Bronchial epithelial cell (primary cell): ENCODE measurements at places on chromosomes 2 and 18. TPM values are rescaled to one million over a fixed set of nuclear protein-coding genes. Genes with fewer than 3 reads are reported as not detected.

The TEX44 gene
- total RNA-seq: not detected in 2 replicates

The CHRND gene
- not detected in 2 replicates for total RNA-seq

The PRSS56 gene
- total RNA-seq: not detected in 2 replicates

The SP110 gene
- total RNA-seq: 0.53 and 1.4 TPM in 2 replicates

The CCDC150 gene
- 2.4 and 3.3 TPM in 2 replicates for total RNA-seq

The MERTK gene
- 3.9 and 5.8 TPM in 2 replicates for total RNA-seq

The SLC5A7 gene
- total RNA-seq: not detected in 2 replicates

The REG3A gene
- not detected in 2 replicates for total RNA-seq

The MGAT4A gene
- 3.9 and 6.0 TPM in 2 replicates for total RNA-seq

The LHCGR gene
- total RNA-seq: not detected in 2 replicates

The UCN gene
- total RNA-seq: 0.51 and 1.8 TPM in 2 replicates

DNA sequence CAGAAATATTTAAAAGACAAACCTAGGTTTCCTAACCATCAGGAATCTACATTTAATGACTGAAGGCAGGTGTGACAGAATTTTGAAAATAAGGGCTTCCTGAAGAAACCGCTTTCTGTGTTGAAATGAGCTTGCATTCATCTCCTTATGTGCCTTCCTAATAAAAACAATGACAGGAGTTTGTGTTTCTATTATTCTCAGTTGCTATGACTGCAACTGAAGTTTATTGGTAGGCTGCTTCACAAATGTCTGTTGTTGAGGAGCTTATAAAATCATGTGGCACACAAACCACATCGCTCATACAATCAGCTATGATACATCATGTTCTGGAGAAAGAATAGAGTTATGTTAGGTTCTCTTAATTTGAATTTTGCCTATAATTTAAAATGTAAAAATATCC lies 362.7 kb upstream of the SLC8A1 start:
- DNase-seq: no peak

- DNase-seq: peak; percentile 30
These were observed 537.4 kb downstream of the CPS1 start for GRCh38 chr2:211093743-211094303.

- DNase-seq: peak; percentile 23
These were observed 521.2 kb upstream of the POU3F3 start for GRCh38 chr2:104332731-104333130.

DNA sequence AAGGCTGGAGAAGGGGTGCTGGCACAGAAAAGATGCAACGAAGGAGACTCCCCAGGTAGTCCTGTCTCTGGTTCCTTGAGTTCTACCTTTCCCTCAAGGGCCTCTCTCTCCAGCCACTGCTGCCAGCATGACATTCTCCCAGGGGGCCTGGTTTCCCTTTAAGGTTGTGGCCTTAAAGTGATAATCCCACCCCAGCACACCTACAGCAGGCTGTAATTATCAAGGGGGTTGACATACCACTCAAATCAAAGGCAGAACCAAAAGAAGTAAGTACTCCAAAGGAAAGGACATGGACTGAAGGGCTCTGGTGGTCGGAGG lies 127.4 kb upstream of the MSH6 start:
- DNase-seq: no peak

- DNase-seq: no peak
These were observed 223.6 kb downstream of the LRRTM1 start for GRCh38 chr2:80080957-80081356.

- peak; percentile 20 for DNase-seq
These were observed 273.2 kb downstream of the BCL2 start for GRCh38 chr18:63046375-63046774.

- no peak for DNase-seq
These were observed 35.1 kb downstream of the NLRC4 start for GRCh38 chr2:32229635-32230034.

DNA sequence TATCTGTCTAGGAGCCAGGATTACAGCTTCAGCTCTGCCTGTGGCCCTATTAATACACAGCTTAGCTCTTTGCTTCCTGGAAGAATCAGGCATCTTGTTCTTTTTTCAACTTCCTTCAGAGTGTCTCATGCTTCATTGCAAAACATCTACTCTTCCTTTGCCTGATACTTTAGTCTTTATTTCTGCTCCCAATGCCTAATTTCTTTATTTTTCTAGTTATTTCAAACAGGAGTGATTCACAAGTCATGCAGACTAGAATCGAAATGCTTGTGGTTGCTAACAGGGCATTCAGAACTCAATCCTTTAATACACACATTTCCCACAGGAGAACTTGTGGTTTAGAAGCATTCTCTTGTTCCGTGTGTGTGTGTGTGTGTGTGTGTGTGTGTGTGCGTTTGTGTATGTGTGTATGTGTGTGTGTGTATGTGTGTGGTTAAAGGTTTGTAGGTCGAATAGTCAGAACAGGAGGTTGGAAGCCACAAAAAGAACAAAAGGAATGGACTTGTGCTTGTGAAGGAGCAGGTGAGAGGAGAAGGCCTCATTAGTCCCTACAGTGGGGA lies 28.3 kb upstream of the INSIG2 start:
- DNase-seq: no peak

DNA sequence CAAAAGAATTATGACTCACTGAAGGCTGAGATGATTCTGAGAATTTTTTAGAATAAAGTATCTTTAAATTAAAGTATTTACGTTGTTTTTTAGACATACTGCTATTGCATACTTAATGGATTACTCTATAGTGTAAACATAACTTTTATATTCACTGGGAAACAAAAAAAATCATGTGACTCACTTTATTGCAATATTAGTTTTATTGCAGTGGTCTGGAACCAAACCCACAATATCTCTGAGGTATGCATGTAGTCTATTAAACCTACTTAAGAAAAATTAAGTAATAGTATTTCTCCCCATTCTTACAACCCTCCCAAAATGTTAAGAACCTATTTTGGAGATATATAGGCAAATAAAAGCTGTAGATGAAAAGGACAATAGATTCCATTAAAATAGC lies 142.9 kb upstream of the ZNF521 start:
- no peak for DNase-seq

DNA sequence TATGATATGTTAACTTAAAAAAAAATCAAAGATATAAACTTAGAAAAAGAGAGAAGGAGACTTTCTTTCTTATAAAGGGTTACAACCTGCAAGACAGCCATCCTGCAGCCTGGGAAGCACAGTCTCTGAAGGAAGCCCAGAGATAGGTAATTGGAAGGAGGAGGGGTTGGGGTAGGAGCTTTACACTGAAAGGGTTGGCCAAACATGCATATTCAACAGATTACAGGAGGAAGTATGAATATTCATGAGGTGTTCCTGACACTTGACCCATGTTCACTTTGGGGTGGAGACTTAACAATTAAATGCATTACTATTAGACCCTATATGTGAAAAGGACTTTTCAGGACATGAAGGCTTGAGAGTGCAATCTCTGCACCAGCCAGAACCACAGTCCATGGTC lies 71.7 kb upstream of the CDH2 start:
- DNase-seq: no peak

DNA sequence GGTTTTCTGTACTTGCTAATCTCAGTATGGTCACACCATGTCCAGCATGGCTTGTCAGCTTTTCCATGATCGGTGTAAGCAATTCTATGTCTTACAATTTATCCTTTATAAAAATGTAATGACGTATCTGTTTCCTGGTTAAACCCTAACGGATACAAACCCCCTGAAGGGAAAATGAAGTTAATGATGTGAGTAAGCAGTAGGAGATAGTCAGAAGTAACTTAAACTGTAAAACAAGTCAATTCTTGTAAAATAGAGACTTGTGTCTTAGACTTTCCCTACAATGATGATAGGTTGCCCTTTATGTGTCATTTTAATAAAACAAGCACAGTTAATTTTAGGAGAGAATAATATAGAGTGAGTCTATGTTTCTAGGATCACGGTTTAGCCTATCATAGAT lies 1365.9 kb upstream of the SLC39A10 start:
- no peak for DNase-seq

DNA sequence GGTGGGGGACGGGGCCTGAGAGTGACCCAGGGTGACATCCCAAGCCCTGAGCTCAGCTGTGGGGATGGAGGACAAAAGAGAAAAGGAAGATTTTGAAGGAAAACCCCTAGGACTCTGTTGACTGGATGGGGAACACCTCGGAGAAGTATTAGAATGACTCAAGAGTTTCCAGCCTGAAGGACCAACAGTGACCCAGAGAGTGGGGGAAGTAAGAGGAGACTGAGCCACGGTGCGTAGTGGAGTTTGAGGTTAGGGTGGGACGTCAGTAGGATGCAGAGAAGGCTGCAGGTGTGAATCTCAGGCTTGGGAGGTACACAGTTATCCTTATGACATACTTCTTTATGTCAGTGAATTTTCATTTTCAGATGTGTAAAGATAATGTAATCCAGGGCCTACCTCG lies 119.5 kb downstream of the NCK2 start:
- DNase-seq: no peak

DNA sequence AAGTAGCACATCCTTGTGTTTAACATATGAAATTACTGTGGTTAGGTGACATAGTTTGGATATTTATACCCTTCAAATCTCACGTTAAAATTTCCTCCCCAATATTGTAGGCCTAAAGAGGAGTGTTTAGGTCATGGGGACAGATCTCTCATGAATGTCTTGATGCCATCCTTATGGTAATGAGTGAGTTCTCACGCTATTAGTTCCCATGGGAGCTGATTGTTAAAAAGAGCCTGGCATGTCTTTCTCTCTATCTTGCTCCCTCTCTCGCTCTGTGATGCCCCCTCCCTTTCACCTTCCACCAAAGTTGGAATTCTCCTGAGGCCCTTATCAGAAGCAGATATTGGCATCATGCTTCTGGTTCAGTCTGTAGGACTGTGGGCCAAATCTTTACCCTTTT lies 660.1 kb downstream of the ADCYAP1 start:
- DNase-seq: no peak

DNA sequence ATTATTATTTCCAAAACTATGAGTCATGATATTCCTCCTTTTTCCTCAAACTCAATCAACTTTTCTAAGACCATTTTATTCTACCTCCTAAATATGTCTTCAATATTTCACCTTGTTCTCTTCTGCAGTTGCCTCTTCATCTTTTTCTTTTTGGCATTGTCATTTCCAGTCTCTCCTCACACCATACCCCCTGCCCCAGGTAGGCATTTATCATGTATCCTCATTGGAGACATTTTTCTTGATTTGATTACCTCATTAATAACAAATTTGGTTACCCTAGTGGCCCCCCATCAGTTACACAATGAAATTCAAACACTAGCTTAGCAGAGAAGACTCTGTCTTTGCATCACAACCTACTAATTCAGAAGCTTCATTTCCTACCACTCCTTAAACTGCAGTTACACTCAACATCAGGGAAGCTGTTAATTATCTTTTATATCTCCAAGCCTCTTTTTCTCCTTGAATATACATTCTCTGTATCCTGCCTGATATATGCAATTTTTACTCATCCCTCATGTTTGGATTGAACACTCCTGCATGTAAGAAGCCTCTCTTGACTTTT lies 133.0 kb downstream of the IKZF2 start:
- DNase-seq: no peak

DNA sequence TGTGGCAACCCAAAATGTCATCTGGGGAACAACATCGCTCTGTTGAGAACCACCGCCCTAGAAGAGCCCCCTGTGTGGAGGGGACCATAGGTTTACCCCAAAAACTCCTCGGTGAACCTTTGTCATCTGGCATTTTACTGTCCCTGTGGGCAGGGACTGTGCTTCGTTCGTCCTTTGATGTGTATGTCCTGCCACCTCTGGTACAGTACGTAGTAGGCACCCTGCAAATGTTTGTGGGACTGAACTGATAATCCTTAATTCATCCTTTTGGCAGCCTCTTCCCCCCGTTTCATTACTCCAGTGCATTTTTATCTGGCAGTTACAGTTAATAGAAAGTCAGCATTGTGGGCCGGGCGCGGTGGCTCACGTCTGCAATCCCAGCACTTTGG lies 728 bp downstream of the NAPG start:
- DNase-seq: no peak

- DNase-seq: no peak
These were observed 493 bp downstream of the FN1 start for GRCh38 chr2:215435280-215435869.

DNA sequence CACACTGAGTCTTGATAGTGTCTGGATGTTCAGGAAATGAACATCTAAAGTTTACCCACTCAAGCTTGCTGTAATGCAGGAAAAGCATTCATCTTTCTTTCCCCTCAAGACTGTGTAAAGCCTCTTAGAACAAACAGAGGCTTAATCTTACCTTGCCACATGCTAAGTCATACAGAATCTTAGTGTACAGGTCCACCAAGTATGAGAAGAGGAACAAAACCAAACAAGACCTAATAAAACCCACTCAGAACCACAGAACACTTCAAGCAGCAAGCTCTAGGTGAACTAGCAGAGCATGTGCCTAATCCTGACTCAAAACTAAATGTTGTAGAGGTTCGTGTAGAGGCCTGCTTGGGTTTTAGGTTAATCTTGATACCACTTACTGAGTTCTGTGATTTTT lies 97.6 kb downstream of the SPTBN1 start:
- DNase-seq: no peak

- no peak for DNase-seq
These were observed 26.3 kb upstream of the SH3RF3 start for GRCh38 chr2:109102588-109103233.

DNA sequence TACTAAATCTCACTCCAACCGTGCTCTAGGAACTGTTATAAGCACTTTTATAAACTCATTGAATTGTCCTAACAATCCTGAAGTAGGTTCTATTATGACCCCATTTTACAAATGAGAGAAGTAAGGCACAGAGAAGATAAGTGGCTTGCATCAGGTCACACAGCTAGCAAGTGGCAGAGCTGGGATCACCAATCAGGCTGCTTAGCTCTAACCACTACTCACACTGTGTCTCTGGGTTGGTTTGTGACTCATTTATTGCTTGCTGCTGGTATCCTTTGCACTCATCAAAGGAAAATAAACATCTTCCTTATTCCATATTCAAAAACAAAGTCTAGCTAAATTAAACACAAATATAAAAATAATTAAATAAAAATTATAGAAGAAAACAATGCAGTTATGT lies 42.5 kb upstream of the IL1R2 start:
- DNase-seq: peak; percentile 40

- DNase-seq: peak; percentile 77
These were observed 75.3 kb upstream of the MGAT4A start for GRCh38 chr2:98806236-98806697.

DNA sequence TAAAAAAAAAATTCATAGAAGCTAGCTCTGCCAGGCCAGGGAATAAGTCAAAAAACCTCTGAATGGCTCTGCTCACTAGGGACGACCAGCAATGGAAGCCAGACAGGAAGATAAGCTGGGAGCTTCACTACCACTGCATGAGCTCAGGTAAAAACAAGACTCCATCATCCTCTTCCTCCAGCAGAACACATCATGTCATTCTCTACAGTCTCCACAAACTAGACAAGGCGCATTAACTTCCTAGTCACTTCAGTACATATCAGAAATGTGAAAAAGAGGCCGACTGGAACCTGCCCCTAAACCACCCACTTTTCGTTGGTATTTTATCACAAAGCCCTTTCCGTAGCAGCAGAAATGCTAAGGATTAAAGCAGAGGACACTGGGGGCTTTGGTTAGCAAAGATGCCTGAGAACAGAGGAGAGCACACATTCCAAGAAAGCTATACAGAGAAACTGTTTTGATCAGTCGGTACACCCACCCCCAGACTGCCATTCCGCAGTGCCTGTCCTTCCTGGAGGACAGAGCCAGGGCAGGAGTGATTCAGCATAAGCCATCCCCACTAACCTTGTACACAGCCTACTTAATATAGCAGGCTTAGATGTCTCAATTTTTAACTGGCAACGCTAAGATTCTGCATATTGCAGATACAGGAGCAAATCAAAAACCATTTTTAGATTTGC lies 53.4 kb downstream of the AAK1 start:
- no peak for DNase-seq
